ENCODE measurements at places on chromosomes 4 and X. TPM values are rescaled to one million over a fixed set of nuclear protein-coding genes. Genes with fewer than 3 reads are reported as not detected.

The RHOXF2B gene
- not detected for total RNA-seq

DNA sequence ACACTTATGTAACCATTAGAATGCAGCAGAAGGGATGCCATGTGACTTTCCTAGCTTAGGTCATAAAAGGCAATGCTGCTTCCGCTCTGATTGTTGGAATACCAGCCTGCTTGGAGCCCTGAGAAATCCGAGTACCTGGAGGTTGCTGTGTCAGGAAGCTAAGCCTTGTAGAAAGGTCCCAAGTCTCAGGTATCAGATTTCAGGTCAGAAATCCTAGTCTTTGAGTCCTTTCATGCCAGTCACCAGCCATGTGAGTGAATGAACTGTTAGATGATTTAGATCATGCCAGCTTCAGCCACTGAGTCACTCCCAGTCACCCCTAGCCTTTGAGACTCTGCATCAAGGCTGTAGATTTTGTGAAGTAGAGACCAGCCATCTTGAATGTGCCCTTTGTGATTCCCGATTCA, 23.5 kb downstream of the RAP1GDS1 start:
- DNase-seq = no peak

The LRIT3 gene
- total RNA-seq = not detected

GRCh38 chr4:108885211-108885610, 122.4 kb upstream of the ETNPPL start:
- no peak for DNase-seq

- no peak for DNase-seq
Measured at GRCh38 chrX:132819711-132820264, 138.6 kb downstream of the HS6ST2 start.

The COL4A6 gene
- total RNA-seq = 10.3 TPM

The CLDN34 gene
- not detected for total RNA-seq

- DNase-seq = no peak
Measured at GRCh38 chr4:184030764-184031163, 125.7 kb downstream of the STOX2 start.

DNA sequence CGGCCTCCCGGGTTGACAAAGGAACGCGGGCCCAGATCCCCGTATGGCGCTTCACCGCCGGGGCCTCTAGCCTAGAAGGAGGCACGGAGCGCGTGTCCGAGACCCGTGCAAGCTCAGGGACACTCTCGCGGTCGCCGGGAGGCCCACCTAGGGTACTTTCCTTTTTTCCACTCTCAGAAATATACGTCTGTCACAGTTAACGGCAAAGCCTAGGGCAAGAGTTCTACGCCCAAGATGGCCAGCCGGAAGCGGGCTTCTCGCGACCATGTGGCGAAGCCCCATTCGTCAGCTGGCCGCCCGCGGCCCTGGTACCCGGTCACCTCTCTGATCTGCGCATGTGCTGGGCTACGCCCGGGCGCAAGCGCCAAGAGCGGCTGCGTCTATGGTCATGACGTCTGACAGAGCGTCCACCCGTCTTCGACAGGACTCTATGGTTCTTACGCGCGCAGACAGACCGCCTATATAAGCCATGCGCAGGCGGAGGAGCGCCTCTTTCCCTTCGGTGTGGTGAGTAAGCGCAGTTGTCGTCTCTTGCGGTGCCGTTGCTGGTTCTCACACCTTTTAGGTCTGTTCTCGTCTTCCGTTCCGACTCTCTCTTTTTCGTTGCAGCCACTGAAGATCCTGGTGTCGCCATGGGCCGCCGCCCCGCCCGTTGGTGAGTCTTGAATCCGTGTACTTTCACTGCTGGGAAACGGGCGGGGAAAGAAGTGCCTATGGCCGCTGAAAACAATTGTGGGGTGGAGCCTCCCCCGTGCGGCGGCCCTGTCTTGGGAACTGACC, at the start of gene RPL10:
Gene RPL10, plus strand, starts transcription at position 490 of the 780 bp plus-strand sequence. Its CDS starts 143 bp downstream, at position 633.
- no peak for DNase-seq

The STOX2 gene
- 11.5 TPM for total RNA-seq

The HSFX4 gene
- total RNA-seq = not detected

DNA sequence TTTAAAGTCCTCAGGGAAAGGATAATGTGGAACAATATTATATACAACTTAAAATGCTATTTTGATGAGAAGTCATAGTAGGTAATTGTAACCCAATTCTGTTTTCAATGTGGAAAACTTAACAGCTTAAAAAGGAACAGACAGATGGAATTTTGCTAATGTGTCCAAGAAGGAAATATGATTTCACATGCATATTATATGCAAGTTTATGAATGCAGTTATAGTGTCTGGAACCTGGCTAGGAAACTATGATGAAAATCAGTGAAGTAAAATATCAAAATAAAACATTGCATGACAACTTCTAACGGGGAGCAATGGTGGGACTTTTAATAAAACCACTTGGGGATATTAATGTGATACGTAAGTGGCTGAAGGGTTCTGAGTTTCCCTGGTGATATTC, 152.6 kb upstream of the HAND2 start:
- DNase-seq = no peak

DNA sequence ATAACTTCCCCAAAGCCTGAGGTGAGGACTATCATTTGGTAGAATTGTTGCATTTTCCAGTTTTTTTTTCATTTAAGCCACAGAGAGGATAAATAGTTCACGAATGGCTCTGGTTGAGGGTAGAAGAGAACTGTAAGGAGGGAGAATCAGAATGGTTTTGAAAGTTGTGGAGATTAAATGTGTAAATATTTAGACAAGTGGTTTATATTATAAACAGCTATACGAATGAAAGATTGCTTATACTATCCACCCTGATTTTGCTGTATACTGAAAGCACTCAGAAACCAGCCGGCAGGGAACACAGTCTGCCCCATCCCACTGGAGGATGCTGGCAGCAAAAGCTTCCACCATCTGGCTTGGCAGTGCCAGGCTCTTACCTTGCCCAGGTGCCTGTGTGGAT, 341.1 kb downstream of the RAPGEF2 start:
- no peak for DNase-seq

The FRMD7 gene
- not detected for total RNA-seq

The NXF2B gene
- total RNA-seq = not detected

DNA sequence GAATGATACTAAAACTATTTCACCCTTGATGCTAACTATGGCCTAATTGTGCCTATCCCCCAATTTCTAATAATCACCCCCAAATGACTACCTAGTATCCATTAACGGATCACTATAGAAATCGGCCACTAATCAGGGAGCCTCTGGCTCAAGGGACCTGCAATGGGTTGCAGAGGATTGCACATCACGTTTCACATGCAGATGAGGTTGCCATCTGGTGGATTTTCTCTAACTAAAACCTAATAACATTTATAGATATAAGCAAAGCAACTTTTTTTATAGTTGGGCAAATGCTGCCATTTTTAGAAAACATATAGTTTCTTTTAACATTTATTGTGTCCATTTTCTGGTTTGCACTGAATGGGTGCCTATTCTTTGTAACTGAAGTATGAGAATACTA, 28.3 kb upstream of the ALG13 start:
- no peak for DNase-seq

The ALAS2 gene
- 5.6 TPM for total RNA-seq

The PTCHD1 gene
- 3.4 TPM for total RNA-seq

The GNRHR gene
- total RNA-seq = not detected

DNA sequence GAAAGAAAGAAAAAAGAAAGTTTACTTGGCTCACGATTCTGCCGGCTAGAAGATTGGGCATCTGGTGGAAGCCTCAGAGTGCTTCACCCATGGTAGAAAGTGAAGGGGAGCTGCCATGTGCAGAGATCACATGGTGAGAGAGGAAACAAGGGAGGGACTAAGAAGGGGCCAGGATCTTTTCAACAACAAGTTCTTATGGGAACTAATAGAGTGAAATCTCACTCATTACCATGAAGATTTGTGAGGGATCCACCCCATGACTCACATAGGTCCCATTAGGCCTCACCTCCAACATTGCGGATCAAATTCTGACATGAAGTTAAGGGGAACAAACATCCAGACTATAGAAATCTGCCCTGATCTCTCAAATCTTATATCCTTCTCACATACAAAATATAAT, 61.3 kb upstream of the UGT8 start:
- no peak for DNase-seq

The MAGEA1 gene
- not detected for total RNA-seq

DNA sequence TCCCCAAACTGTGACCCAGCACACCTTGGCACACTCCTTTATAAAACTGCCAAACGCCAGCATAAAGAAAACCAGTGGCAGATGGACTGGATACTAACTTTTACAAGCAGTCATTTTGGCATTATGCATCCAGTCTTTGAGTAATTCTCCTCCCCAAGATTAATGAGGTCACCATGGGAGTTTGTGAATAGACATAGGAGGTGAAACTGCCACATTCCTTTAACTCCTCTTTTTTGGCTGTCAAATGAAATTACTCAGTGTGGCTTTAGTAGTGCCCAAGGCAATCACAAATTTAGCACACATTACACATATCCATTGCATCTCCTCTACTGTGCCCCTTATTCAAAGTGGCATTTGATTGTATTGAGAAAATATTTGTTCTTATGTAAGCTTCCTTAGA, 315.3 kb upstream of the FGF13 start:
- no peak for DNase-seq

DNA sequence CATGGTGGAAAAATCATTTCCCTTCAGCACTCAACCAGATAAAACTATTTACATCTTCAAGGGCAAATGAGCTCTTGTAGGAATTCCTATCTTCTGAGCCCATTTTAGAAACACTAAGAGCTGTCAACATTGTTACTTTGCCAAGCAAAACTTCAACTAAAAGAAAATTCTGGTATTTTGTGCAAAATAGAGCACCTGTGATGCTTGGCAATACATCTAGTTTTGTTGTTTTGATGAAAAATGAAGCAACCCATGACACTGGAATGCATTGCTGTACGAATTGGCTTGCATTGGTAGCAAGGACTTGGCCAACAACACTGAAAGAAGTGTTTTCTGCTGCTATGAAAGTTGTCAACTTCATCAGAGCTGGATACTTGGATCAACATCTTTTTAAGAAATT, 194.4 kb downstream of the COX18 start:
- DNase-seq = no peak

DNA sequence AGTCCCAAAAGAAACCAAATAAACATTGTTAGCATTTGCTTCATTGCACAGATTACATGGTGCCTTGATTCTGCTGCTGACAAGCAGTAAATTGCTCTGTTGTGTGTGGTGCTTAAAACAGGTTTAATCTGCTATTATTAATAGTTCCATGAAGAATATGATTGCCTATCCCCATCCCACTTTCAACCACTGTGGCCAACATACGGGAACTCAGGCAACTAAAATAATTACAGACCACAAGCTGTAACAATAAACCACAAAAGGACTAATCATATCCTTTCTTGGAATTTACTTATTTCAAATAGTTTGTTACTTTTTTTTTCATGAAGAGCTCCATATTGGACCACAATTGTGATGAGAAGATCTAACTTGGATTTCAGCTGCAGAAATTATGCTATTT, 131.5 kb downstream of the PACRGL start:
- no peak for DNase-seq

The FRG2 gene
- total RNA-seq = not detected

- peak; percentile 81 for DNase-seq
Measured at GRCh38 chr4:7393601-7394575, 40.8 kb downstream of the PSAPL1 start.

- DNase-seq = no peak
Measured at GRCh38 chr4:73451404-73451803, 15.4 kb downstream of the AFP start.

The ATP1B4 gene
- 0.74 TPM for total RNA-seq

The MGARP gene
- total RNA-seq = 2.2 TPM

The TMEM187 gene
- 8.6 TPM for total RNA-seq

GRCh38 chr4:89860971-89861370, 24.0 kb upstream of the SNCA start:
- DNase-seq = no peak

DNA sequence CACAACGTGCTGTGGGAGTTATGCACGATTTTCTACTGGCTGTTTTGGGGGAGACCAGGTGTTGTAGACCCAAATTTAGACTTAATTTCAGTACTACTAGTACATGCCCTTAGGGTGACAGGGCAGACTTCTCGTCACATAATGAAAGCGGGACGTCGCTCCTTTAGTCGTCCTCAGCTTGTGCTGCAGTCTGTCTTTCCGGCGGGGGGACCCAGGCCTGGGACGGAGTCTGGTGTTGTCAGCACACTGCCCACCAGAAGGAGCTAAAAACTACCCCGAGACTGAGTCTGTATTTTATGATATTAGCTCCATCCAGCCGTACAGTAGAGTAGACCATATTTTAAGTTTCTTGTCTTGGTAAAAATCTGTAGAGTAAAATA, 35.5 kb downstream of the NOP14 start:
- no peak for DNase-seq

DNA sequence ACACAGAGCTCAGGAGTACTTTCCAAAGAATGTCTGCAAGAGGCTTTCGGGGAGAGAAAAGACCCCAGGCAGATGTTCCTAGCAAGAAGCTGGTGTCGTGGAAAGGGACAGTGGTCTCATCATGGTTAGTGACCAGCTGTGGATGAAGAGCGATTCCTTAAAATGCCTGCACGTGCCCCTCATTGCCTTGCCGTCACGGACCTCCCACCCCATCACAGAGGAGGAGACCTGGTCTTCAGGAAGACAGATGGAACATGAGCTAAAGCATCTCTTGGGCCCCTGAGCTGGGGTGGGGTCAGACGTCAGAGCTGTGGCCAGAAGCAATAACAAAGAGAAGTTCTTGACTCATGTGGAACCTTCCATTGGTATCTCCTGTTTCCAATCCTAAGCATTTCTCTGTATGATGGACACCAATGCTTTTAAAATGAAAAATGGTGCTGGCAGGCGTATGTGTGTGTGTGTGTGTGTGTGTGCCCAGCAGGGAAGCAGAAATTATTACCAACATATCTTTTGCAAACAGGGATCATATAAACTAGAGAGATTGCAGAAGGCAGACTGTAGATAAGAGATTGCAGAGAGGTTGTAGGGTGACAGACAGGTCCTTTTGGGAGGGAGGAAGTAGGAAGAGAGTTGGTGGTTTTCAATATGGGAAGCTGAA, 25.2 kb upstream of the ASMTL start:
- DNase-seq = peak; percentile 77

DNA sequence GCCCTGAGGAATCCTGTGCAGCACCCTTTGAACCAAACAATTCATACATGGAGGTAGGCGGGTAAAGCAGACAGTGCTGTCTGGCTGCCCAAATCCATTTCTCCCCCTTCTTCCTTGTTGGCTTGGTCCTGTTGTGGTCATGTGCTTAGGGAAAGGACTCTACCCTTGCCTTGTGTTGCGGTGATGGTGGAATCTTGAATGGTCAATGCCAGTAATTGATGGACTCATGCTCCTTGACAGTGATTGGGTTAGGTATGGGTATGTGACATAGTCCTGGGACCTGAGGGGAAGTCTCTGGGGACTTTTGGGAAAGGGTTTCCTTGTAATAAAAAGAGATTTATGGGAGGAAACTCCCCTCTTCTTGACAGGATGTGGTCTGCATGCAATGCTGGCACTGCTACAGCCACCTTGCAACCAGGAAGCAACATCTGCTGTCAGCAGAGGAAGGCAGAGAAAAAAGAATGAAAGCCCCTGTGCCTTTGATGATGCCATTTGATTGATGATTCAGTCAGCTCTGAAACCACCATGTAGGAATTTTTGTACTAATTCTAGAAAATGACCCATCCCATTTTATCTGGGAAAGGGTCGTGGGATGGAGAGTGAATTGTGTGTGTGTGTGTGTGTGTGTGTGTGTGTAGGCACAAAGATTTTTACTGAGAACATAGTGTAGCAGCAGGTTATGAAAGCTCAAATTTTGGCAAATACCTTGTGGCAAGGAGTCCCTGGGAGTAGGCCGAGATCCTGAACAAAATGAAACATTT, 30.0 kb upstream of the HUWE1 start:
- no peak for DNase-seq

Measured in vagina (tissue), 2 donors.